ENCODE measurements at places on chromosomes 2 and 18.

- peak; percentile 39 for DNase-seq
These were observed 208.0 kb upstream of the FBXO11 start for GRCh38 chr2:48114256-48114655.

DNA sequence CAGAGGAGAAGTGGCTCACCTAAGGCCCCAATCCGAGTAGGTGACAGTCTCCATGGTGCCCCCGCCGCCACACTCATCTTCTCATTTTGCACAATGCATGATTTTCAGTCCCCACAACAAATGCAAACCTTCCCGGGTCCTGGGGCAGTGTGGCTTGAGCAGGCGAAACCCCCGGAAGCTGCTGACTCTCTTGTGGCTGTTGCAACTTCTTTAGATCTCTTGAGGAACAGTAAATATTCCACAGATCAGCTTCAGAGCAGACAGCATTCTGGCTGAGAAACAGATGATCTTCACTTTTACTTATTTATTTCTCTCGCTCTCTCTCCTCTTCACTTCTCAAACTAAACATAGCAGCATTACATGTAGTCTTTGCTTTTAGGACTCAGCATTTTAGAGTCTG is 51.9 kb downstream of the ASAP2 start:
- no peak for DNase-seq

GRCh38 chr2:241248897-241249296 is 60.4 kb downstream of the ANO7 start:
- no peak for DNase-seq

GRCh38 chr18:7633171-7633570 is 66.1 kb downstream of the PTPRM start:
- no peak for DNase-seq

GRCh38 chr18:30578707-30579106 is 463.8 kb downstream of the DSC3 start:
- no peak for DNase-seq

DNA sequence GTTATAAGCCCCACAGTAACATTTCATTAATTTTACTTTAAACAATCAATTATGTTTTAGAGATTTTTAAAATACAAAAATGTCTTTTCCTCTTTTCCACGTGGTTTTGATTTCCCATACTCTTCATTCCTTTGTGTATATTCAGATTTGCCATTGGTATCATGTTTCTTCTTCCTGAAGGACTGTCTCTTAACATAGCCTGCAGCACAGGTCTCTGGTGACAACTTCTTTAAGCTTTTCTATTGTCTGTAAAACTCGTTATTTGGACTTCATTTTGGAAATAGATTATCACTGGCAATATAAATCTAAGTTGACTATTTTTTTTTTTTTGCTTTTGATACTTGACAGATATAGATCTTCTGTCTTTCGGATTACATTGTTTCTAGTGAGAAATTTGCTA is 115.2 kb upstream of the KLHL29 start:
- DNase-seq, result no peak

DNA sequence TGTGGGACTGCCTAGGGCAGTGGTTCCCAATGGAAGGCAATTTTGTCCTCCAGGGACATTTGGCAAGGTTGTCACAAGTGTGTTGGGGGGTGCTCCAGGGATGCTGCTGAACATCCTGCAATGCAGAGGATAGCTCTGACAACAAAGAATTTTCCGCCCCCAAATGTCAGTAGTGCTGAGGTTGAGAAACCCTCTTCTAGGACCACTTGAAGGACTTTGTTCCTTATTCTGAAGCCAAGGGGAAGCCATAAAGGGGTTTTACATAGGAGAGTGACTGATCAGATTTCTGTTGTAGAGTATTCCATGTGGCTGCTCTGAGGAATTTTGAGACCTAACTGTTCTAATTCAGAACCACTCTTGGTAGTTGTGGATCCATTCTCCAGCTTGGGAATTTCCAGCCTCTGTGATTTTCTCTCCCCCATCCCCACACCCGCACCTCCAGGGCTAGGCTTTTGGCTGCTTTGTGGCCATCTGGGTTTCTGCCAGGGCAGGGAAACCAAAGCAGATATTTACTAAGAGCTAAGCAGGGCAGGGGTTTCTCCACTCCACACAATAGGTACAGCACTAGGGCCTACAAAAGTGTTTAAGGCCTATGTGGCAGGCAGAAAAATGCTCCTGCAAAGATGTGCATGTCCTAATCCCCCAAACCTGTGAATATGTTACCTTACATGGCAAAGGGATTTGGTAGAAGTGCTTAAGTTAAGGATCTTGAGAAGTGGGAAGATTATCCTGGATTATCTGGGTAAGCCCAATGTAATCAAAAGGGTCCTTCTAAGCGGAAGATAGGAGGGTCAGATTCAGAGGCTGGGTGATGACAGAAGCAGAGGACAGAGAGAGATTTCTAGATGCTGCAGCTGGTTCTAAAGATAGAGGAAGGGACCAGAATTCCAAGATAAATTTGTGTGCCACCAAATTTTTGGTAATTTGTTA is 135.4 kb downstream of the TMEM17 start:
- no peak for DNase-seq

GRCh38 chr18:57209713-57210106 is 62.8 kb downstream of the BOD1L2 start:
- no peak for DNase-seq

GRCh38 chr2:235445116-235445515 is 48.7 kb upstream of the AGAP1 start:
- no peak for DNase-seq

DNA sequence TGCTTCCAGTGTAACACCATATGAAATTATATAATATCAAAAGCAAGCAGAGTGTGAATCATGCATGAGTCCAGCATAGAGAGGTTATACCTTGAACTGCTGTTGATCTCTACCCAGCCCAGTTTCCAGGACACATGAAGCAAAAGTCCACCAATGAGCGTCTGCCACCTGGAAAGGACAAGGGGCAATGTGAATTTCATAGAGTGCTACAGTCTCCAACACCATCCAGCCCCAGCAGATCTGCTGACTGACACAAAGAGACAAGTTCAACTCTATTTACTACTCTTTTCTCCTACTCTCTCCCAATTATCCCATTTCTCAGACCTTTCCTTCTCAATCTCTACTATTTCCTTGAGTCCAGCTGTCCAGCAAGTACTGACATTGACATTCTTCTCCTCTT is 31.8 kb upstream of the RIOK3 start:
- no peak for DNase-seq

DNA sequence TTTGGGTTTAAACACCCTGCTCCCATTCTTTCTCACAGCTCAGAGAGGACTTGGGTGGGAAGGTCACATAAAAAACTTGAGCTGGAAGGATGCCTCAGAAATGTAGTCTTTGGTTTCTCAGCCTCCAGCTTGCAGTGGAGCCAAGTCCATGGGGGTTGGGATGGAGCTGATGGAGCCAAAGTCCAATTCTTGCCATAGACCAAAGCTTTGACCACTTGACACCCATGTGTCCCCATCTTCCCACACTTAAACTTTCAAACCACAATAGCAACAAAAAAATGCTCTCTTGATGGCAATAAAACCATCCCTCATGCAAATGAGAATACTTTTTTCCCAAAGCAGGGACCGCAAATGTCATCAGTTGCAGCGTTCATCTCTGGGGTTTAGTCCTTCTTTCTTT is 14.7 kb upstream of the DAW1 start:
- DNase-seq, result no peak

GRCh38 chr18:48790869-48791635 is 159.7 kb downstream of the SMAD7 start:
- no peak for DNase-seq

DNA sequence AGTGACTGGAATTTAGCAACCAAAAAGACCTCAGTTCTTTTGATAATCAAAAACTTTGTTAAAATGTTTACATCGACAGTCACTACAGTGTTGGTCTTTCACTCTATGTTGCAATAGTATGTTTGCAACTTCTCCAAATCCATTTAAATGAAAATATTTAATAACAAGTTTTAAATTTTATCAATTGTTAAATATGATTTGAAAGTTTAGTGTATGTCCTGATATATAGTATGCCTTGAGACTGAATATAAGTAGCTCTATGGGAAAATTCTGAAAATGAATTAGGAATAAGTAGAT is 109.9 kb downstream of the ANKRD44 start:
- no peak for DNase-seq

GRCh38 chr2:205782941-205783340 is 100.6 kb downstream of the NRP2 start:
- DNase-seq, result no peak

DNA sequence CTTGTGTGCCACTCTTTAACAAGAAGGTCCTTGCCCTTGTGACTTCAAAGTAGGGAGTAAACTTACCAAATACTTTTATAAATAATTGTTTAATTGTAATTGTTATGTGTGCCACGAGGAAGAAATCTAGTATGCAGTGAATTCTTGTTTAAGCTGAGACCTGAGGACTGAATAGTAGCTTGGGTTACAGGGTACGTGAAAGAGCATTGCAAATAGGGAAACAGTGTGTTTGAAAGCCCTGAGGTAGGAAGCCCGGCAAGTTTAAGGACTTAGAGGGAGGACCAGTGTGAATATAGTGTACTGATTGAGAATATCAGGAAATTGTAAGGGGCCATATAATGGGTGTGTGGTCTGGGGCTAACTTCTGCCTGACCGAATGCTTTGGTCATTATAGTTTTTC is 26.2 kb downstream of the PHLPP1 start:
- DNase-seq, result no peak
